T47D (cell line): ENCODE measurements at places on chromosomes 2 and 18.

DNA sequence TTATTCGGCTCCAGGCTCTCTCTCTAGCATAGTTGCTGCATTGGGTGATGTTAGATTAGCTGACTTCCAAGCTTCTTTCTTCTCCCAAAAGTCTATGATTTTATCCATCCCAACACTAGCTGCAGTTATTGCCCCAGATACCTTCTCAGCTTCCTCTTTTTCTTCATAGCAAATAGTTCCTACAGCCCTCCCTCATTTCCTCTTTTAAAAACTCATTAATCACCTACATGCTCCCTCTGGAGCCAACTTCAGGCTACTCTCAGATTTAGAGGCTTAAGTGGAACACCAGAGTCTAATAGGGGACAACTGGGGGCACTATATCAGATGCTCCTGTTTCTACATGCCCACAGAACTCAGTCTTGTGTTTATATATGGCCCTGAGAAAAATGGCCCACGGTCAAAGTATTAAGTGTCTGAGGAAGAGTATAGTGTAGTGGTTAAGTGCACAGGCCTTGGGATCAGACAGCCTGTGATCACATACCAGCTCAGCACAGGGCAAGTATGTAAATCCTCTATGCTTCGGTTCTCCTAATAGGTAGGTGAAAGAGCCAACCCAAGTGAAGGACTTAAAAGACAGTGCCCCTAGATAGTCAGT is 241.9 kb upstream of the SLC14A2 start:
- DNase-seq, result no peak

DNA sequence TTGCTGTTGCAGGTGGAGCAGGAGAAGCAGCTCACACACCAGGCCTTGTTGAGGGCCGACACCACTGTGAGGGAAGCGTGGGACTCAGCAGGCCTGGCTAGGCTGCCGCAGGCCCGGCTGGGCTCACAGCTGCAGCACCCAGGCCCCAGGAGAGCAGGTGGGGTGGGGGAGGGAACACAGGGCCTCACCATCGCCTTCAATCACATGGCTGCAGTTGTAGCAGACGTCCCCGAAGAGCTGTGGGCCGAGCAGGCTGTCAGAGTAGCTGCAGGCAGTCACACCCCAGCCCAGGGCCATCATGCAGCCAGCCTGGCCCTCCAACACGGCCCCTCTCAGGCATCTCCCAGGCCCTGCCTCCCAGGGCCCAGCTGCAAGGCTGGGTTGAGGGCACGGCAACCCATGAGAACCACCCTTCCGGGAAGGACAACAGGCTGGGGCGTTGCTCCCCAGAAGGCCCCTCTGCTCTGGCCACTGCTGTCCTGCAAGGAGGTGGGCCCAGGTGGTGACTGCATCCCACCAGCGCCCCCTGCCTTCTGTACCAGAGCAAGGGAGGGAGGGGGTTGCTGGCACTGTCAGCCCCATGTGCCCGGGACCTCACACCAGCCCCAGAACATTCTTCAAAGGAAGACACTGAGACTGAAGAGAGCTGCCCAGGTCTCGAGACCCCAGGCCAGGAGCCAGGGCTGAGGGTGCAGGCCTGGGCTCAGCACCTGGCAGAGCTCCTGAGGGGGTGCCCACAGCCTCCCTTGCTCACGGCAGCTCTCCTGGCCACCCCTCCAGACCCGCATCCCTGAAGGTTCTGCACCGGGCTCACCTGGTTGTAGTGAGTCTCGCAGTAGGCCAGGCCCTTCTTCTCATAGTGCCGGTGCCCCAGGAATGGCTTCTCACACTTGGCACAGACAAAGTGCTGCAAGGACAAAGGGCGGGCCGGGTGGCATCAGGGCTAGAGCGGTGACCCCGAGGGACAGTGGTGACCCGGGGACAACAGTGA is 5.6 kb upstream of the GPR17 start:
- DNase-seq, result no peak

DNA sequence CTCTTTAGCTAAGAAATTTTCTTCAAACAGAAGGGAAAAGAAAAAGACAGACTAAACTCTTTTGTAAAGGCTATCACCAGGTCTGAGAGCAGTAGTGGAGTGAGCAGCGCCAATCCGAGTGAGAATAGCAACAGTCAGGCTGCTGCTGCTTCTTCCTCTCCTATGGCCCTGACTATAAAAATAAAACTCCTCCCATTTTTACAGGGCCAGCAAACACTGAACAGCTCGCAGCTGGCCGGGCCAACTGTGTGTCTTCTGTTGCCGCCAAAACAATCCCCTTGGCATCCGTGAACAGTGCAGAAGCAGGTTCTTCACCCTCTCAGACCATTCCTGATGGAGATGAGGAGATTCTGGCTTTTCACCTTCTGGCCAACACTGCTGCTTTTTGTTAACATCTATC is 124.5 kb downstream of the CNTNAP5 start:
- DNase-seq, result no peak

GRCh38 chr2:618422-618990 is 58.7 kb downstream of the TMEM18 start:
- no peak for DNase-seq

- no peak for DNase-seq
Observed at GRCh38 chr18:22608847-22609246, 191.1 kb upstream of the CTAGE1 start.

DNA sequence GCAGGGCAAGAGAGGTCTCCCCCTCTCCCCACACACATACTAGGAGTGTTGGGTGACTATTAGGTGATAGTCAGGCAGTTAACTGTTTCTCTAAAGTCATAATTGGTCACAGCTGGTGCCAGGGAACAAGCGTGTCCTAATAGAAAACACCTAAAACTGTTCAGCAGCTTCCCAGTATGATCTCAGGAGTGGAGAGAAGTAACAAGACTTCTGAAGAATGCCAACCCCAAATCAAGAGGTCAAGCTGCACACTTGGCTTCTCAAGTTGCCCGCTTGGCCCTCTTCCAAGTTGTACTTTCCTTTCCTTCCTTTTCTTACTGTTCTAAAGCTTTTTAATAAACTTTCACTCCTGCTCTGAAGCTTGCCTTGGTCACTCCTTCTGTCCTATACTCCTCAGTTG is 22.4 kb upstream of the STAT1 start:
- no peak for DNase-seq

DNA sequence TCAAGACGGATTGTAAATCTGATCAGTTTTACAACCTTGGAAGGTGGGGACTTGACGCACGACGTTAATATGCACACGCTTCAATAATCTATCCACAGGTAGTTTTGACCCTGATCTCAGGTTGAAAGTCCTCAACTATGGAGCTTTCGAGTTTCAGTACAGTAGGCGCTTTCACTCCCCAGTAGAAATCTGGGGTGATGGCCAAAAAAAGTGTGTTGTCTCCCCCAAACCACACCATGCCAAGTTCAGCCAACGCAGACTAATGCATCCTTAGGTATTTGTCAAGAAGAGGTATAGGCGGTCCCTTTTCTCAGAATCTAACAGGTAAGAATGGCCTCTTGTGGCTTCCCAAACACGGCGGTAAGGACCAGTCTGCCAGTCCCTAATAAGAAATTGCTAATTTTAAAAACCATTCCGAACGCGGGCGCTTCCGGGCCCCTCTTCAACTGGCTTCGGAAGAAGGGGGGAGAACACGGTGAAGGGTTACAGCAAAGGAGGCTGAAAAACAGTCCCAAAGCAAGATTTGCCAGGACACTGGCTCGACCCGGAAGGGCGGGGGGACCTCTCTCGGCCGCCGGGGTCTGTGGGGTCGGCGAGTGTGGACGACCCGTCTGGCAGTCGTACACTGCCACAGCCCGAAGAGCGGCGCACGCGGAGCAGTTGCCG is 659 bp downstream of the FAM210A start:
- DNase-seq, result no peak
